ENCODE measurements at places on chromosomes 3 and 15.

GRCh38 chr15:67548862-67549651 lies 6.6 kb downstream of the MAP2K5 start:
- DNase-seq: no peak

- DNase-seq: no peak
Observed at GRCh38 chr3:183809270-183809669, 16.1 kb downstream of the MAP6D1 start.

DNA sequence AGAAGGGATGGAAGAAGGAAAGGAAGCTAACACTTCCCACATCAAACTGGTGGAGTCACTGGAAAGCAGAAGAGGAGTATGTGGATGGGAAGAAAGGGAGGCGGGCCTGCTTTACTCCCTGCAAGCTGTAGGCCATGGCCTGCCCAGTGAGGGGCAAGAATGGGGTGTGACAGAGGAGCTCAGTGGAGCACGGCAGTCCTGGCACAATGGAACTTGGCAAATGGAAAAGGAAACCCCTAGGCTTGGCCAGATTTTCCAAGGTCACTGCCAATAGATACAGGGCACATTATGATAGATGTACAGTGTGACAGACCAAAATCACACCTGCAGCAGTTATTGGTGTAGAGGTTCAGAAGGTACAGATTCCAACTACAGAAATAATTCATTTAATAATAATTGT lies 111.6 kb downstream of the ALDH1A2 start:
- DNase-seq: no peak

- DNase-seq: no peak
Observed at GRCh38 chr3:177800561-177800960, 603.3 kb upstream of the TBL1XR1 start.

GRCh38 chr3:115687721-115688120 lies 64.4 kb downstream of the GAP43 start:
- DNase-seq: peak; percentile 25

DNA sequence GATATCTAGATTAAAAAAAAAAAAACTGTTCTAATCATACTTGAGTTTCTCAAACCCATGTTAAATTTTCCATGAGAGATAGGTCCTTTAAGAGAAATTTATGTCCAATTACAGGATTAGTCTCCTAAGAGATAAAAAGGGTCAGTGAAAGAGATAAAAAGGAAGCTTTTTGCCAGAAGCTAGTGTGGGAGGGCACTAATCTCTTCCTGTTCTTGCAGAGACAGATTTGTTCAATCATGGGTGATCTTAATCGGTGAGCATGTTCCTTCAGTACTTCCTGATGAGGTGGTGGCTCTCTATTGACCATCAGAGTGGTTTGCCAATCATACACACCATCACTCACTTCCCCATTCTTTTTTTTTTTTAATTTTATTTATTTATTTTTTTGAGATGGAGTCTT lies 16.9 kb upstream of the LPP start:
- no peak for DNase-seq

DNA sequence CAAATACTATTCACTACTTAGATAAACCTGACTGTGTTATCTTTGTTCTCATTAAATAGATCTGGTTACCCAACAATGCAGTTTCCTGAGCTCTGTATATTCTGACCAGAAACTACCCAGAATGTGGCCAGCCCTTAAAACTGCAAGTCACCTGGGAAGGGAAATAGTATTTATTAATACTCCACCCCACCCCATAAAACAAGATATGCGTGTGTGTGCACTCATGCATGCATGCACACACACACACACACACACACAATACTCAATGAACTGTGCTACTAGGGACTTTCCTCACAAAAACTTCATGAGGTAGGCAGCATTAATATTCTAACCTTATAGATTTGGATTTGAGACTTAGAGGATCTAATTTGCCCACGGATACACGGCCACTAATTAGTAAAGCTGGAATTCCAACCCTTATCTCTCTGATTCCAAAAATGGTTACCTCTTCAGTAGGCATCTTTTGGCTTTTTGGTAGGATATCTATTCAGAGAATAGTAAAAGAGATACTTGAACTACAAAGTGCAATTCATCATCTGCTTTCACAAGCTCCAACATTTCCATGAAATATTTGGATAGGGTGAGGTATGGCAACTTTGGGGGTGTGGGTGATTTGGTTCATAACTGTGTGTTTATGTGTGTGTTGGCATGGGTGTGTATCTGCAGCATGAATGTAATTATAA lies 197.0 kb upstream of the CFAP20DC start:
- no peak for DNase-seq

- DNase-seq: no peak
Observed at GRCh38 chr15:65092911-65093792, 16.6 kb downstream of the KBTBD13 start.

GRCh38 chr3:79314962-79315361 lies 452.8 kb downstream of the ROBO1 start:
- no peak for DNase-seq

- no peak for DNase-seq
Observed at GRCh38 chr15:75112278-75112847, 89.0 kb downstream of the PPCDC start.

DNA sequence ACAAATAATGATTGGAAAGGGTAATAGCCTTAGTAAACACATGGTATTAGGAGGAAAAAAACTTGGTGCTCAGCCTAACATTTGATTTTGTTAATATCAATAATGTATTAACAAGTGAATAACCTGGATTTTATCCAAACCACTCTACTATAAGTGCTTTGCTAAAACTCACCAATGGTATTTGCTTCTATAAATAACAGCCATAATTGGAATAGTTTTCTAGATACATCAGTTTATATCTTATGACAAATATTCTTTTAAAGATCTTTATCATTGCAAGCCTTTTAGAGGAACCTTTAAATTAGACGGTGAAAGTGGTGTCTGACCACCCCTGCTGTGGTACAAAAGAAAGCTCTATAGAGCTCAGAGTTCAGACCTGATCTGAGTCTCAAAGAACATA lies 123.9 kb downstream of the SHOX2 start:
- no peak for DNase-seq

DNA sequence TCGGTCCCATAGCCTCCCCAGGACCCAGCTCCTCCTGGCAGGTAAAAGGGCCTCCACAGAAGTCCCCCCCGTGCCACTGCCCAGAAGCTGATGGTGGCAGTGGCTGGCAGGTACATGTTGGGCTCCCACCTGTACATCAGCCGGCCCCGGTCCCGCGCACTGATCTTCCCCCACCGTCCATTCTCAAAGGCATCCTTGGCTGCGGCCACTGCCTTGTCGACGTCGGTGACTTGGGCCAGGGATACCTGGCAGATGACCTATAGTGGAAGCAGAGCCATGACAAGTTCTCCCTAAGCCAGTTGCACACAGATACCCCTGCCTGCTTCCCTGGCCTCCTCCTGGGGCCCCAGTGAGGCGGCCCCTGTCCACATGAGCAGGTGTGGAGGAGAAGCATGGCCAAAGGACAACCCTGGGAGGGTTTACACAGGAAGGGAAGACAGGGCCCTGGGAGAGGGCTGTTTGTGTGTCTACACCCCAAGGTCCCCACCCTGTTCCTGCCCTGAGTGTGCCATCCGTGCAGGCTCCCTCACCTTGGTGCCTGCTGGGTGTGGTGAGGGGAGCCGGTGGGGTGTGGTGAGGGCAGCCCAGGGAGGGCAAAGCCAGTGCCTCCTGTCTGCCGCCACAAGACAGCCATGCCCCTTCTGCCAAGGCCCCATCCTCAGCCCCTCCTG lies 44.8 kb downstream of the ALDH1L1 start:
- no peak for DNase-seq

- DNase-seq: no peak
Observed at GRCh38 chr3:13654330-13655060, 105.6 kb downstream of the FBLN2 start.

Data from stromal cell of bone marrow (primary cell).